ENCODE measurements at places on chromosomes 16 and 17.

GRCh38 chr17:40949418-40949817 lies 12.0 kb upstream of the KRT23 start:
- DNase-seq: no peak

DNA sequence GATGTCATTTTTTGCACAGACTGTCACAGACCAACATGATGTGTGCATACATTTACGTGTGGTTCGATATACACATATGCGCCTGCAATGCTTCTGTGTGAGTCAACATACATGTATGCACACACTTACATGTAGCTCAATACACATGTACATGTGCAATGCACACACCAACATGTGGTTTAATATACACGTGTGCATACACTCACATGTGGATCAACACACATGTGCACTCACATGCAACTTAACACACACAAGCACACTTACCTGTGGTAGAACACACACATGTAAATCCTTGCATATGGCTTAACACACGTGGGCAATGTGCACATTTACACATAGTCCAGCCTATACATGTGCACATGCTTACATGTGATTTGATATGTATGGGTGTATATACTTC lies 97.5 kb downstream of the CYLD start:
- DNase-seq: no peak

DNA sequence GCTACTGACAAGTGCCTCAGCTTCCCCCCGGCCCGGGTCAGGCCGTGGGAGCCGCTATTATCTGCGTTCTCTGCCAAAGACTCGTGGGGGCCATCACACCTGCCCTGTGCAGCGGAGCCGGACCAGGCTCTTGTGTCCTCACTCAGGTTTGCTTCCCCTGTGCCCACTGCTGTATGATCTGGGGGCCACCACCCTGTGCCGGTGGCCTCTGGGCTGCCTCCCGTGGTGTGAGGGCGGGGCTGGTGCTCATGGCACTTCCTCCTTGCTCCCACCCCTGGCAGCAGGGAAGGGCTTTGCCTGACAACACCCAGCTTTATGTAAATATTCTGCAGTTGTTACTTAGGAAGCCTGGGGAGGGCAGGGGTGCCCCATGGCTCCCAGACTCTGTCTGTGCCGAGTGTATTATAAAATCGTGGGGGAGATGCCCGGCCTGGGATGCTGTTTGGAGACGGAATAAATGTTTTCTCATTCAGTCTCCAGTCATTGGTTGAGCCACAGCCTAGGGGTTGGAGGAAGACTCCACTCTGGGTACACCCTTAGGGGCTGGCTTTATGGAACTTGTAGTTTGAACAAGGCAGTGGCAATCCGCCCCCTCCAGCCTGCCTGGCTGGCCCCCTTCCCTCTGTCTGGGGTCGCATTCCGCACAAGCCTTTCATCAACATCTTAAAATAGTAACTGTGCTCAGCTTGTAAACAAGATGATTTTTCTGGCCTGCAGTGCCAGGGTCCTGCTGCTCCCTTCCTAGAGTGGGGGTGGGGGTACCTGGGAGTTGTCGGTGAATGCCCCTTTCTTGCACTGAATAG lies 4.1 kb downstream of the SYNGR2 start:
- DNase-seq: no peak

DNA sequence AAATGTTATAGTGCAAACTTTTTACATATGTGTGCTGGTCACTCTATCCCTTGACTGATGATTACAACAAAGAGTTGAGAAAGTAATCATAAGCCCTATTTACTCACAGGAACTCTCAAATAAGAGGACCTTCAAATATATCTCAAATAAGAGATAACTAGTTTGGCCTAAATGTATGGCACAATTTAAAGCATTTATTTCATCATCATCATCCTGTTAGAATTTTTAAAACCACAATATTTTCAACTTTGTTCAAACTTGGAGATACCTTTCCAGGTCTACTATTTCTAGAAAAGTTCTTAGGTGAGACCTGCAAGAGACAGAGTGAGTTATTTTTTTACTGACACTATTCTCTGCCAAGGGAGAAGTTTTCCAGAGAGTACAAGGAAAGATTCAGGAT lies 5.5 kb downstream of the CPPED1 start:
- DNase-seq: no peak

GRCh38 chr17:60473788-60474187 lies 51.5 kb downstream of the CHCT1 start:
- DNase-seq: peak; percentile 50

- no peak for DNase-seq
Measured at GRCh38 chr17:45061606-45062205, 589 bp downstream of the NMT1 start.

GRCh38 chr16:76222087-76222486 lies 55.1 kb upstream of the CNTNAP4 start:
- peak; percentile 28 for DNase-seq

DNA sequence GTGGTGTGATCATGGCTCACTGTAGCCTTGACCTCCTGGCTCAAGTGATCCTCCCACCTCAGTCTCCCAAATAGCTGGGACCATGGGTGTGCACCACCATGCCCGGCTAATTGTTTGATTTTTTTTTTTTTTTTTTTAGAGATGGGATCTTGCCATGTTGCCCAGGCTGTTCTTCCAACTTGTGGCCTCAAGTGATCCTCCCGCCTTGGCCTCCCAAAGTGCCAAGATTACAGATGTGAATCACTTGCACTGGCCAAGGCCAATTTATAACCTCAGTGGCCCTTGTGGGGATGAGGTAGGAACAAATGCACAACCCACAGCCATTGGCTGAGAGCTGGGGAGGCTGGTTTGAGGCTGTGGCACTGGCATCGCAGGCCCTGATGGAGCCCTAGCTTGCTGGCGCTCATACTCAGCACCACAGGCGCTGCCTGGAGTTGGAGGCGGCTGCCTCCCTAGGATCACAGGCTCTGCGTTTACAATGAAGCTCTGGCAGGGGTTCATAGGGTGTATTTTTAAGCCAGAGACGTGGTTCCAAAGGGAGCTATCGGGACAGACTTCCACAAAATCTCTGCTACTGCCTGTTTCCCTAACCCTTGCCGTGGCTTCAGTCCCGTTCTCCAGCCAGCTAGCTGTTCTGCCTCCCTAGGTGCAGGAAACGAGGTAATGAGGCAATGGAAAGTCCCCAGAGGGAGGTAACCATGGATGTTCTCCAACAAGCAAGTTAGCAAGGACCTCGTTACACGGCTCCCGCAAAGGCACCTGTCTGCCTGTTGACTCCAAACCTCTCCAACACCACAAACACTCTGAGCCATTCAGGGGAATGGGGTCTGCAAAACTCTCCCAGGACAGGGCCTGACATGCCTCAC lies 2.9 kb downstream of the ABCA3 start:
- DNase-seq: no peak

DNA sequence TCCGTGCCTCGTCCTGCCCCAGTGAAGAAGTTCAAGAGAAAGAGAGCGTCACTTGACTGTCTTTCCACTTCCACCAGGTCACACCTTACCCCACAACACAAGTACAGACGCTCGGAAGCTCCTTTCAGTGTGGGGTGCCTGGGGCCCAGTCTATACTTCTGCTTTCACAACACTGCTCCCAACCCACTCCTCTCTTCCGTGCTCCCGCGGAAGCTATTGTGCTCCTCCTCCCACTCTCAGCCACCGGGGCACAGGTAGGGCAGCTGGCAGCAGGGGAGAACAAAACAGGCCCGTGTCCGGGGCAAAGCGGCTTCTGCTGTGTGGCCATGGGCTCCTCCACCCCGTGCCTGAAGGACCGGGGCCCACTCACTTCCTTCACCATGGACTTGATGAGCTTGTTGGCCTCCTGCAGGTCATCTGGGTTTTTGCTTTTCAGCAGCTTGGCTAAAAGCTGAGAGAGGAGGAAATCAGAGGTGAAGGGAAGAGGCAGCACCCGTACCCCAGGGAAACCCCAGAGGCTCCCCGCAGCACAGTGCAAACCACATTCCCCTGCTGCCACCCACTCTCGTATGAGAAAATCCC lies 18.9 kb downstream of the GGA3 start:
- DNase-seq: no peak

GRCh38 chr17:9371019-9371418 lies 204.6 kb downstream of the STX8 start:
- peak; percentile 83 for DNase-seq

DNA sequence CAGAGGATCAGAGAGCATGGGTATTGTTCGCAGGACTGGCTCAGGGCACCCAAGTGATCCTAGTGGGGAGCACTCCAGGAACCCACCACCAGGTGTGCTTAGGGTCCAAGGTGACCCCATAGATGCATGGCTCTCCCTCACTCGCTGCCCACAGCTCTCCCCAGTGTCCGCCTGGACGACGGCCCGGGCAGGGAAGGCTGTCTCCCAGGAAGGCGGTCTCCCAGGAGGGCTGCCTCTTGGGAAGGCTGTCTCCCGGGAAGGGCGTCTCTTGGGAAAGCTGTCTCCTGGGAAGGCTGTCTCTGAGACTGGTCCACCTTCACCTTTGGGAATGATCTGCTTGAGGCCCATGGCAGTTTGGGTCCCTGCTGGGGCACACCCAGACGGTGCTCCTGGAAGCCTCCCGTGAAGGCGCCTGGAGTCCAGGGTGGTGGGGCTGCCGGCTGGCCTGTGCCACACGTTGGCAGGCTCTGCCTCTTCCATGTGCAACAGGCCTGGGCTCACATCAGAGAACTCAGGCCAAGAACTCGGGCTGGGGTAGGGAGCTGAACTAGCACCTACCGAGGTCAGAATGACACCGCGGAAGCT lies 5.0 kb downstream of the ECI1 start:
- DNase-seq: no peak

- peak; percentile 91 for DNase-seq
Measured at GRCh38 chr17:71441098-71441497, 679.7 kb upstream of the SOX9 start.

GRCh38 chr16:58462499-58462996 lies 37.4 kb upstream of the NDRG4 start:
- no peak for DNase-seq

DNA sequence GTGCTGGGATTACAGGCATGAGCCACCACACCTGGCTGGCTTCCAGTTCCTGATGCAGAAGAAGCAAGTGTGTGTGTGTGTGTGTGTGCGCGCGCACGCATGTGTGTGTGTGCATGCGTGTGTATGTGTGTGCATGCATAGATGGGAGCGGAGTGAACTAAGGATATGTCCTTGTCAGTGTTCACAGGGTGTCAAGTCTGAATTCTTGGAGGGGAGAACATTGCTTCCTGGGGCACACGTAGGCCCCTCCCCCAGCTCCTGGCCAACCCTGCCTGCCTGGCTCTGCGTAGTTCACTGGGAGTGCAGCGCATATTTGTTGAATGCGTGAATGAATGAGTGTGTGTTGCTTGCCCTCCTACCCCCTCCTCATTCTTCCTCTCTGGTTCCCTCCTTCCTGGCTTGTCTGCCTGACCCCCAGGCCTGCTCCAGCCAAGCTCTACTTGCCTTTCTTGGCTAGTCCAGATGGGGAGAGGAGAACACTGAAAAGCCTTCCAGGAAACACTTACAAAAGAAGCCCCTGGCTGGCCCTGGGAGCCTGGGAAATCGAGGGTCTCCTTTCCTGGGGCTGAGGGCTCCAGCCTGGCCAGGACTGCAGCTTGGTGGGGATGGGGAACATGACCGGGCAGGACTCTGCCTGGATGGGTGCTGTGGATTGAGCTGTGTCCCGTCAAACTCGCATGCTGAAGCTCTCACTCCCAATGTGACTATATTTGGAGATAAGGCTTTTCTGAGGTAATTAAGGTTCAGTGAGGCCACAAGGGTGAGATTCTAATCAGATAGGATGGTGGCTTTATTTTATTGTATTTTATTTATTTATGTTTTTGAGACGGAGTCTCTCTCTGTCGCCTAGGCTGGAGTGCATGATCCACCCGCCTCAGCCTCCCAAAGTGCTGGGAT lies 27.9 kb downstream of the IGFBP4 start:
- DNase-seq: peak; percentile 91

DNA sequence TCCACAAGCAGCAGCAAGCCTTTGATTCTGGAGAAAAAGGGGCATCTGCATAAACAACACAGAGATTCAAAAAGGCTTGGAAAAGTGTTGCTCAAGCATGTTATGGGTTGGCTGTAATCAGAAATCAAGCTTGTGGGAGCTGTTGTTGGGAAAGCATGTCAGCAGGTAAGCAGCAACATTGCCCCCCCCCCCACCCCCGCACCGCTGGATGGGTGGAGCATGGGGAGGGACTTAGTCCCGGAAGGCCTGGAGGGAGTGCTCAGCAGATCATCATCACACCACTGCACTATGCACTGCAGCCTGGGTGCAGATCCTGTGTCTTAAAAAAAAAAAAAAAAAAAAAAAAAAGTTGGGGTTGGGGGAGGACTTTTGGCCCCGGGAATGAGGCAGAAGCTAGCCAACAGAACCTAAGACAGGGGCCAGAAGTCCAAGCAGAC lies 16.8 kb upstream of the AKAP1 start:
- DNase-seq: no peak

DNA sequence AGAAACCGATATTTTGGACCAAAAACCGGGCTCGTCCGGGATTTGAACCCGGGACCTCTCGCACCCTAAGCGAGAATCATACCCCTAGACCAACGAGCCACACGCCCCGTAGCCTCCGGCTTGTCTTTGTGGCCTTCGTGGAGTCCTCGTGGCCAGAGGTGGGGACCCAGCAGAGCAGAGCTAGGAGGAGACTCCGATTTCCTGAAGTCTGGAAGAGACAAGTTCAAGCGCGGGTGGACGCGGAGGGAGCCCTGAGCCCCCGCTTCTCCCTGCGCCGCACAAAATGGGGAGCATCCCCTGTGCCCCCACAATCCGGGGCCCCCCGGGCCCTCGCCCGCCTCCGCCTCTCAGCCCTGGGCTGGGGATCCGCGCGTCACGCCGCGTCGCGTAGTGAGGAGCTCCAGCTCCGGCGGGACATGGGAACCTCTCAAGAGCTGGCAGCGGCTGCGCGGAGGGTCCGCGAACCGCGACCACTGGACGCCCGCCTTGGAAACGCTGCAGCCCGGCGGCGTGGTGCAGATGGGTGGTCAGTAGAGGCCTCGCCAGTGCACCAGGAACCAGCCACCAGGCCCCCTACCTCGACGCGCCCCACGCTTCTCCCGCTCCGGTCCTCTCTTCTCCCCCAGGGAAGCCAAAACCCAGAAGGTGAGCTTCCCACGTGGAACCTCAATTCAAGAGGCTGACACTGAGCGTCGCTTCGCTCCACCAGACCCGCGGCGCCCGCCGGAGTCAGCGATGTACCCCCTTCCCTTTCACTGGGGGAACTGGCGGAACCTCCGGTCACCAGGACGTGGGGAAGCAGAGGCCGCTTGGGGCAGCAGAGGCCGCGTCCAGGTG lies 5.2 kb upstream of the OR1F1 start:
- DNase-seq: peak; percentile 75

- DNase-seq: no peak
Measured at GRCh38 chr17:17466511-17466910, 10.3 kb upstream of the MED9 start.

DNA sequence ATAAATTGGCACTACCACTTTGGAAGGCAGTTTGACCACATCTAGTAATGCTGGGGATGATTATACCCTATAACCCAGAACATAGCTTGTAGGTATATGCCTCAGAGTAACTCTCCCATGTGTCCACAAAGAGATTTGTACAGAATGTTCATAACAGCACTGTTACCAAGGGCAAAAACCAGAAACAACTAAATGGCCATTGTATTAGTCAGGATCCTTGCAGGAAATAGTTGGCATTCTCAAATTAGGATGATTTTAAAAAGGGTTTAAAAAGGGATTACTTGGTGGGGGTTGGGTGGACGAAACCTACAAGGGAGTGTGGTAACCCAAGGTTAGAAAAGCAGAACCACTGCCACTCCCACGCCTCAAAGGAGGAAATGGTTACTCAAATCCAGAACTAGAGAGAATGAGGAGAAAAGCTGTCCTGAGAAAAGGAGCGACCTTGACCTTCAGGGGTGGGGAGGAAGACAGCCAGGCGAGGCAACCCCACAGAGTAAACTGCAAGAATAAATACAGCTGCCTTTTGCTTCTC lies 2.1 kb downstream of the CPPED1 start:
- peak; percentile 80 for DNase-seq

GRCh38 chr17:27207073-27207513 lies 86.8 kb upstream of the WSB1 start:
- DNase-seq: peak; percentile 80

- DNase-seq: no peak
Measured at GRCh38 chr17:49452201-49452600, 37.5 kb upstream of the PHB1 start.
